ENCODE measurements at places on chromosomes 7 and 10.
A peak's percentile ranks its signal among the peaks of the same experiment; 100 is the strongest.

GRCh38 chr7:74400420-74401136 lies 53.1 kb upstream of the GTF2IRD1 start:
- DNase-seq: no peak

DNA sequence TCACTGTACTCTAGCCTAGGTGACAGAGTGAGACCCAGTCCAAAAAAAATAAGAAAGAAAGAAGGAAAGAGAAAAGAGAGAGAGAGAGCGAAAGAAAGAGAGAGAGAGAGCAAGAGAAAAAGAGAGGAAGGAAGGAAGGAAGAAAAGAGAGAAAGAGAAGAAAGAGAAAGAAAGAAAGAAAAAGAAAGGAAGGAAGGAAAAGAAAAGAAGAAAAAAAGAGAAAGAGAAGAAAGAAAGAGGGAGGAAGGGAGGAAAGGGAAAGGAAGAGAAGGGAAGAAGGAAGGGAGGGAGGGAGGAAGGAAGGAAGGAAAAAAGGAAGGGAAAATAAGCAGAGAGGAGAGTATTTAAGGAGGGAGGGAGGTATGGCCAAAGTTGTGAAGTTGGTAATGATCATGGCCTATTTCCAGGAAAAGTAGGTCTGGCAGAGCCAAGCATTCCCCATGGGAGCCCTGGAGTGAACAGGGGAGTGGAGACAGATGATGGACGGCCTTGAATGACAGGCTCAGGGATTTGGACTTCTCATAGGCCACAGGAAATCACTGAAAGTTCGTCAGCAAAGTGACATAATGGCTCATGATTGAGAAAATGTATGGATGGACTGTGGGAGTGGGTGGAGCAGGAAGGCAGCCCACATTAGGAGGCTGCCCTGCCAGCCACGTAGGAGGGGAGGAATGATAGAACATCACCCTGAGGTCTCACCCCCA lies 44.8 kb upstream of the CUX1 start:
- no peak for DNase-seq

GRCh38 chr10:34760606-34761005 lies 54.5 kb downstream of the PARD3 start:
- peak; percentile 8 for DNase-seq

DNA sequence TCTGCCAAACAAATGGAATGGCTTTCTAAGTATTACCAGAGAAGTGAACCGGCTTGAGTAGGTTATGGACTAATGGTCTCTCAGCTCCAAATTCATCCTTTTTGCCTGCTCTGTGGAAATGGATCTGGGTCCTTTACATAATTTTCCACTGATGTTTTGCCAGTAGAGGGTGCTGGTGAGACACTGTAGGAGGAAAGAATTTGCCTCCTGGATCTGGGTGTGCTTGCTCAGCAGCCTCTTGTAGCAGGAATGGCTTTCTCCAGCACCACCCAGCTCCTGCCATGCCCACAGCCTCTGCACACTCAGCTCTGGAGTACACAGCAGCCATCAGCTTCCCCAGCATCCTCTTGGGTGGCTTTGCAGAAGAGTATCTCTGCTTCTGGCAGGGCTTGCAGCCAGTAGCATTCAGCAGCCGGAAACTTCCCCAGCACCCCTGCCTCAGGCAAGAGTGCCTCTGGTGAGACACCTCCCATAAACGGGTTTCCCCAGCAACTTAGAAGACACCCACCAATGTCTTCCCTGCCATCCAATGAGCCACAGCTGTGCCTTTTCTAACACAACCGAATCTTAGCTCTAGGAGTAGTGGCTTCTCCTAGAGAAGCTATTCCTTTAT lies 235.0 kb upstream of the PLPP4 start:
- peak; percentile 4 for DNase-seq

DNA sequence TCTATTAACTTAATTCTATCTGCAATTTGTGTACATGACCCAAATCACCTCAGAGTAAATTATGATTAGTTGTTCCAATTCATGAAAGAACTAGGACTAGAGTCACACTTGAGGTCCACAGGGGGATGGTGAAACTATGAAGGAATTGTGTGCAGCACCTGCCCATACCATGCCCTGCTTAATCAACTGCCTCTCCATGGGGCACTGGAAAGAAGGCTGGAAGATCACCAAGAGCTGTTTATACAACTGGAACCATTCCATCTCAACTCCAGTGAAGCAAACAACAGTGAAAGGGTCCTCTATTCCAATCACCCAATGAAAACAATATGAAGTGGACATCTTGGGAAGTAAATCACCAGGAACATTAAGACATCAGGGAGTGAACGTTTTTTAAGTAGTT lies 98.7 kb upstream of the SEMA3D start:
- no peak for DNase-seq

GRCh38 chr10:52756295-52756694 lies 16.3 kb downstream of the MBL2 start:
- no peak for DNase-seq

GRCh38 chr7:74584160-74584954 lies 73.2 kb upstream of the GTF2I start:
- no peak for DNase-seq

GRCh38 chr7:12323415-12323814 lies 80.2 kb downstream of the VWDE start:
- DNase-seq: no peak

DNA sequence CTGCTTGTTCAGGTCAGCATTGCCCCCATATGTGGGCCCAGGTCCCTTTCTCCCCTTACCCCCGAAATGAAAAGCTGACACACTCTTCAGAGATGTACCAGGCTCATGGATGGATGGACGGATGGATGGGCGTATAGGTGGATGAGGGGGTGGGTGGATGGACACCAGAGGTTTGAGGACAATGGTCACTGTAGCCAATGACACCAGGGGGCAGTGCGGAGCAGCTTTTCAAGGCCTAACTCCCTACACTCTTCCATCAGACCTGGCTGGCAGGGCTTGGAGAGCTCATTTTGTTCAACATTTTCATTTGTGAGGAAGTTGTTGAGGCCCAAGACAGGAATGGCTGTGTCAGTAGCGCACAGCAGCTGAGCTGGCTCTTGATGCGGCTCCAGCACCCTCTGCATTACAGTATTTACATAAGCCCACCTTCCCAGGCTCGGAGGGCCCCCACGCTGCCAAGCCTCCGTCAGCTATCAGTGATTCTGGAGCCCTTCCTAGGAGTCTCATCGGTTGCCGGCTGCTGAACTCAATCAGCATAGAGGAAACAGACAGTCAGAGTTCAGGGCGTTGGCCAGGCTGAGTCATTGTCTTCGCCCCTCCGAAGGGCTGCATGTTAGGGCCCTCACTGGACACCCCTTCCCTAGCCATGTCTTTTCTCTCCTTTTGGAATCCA lies 11.6 kb upstream of the FFAR4 start:
- no peak for DNase-seq

DNA sequence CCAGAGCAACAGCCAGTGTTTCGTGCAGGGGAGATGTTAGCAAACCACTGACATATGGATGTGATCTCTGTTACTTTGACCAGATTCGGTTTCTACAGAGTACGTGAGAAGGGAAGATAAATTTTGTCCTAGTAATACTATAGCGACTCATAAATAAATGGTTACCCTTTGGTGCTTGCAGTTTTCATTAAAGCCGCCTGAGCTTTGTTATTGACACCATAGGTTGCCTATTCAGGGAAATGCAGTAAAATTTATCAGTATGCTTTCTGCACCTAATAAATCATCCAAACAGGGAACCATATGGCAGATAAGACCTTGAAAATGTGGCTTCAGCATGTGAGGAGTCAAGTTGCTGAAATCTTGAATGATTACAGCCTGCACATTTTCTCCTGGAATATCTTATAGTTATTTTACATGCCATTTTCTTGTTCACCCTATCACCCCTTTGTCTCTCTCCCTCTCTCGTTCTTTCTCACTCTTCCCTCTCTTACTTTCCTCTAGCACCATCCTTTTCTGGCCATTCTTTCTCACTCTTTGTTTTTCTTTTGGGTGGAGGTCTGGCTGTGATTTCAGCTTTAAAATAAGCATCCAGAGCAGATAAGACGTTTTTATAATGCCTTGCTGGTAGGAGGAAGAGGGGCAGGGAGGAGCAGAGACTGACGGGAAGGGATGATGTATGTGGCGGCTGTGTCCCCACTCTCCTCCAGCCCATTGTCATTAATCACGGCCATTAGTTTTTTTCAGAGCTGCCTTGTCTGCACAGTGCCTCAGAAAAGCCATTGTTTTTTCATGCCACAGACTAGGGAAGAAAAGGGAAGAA lies 182.5 kb downstream of the LRMDA start:
- no peak for DNase-seq

GRCh38 chr7:101866328-101866727 lies 48.9 kb downstream of the CUX1 start:
- no peak for DNase-seq

GRCh38 chr7:95925971-95926370 lies 153.6 kb downstream of the DYNC1I1 start:
- DNase-seq: no peak

DNA sequence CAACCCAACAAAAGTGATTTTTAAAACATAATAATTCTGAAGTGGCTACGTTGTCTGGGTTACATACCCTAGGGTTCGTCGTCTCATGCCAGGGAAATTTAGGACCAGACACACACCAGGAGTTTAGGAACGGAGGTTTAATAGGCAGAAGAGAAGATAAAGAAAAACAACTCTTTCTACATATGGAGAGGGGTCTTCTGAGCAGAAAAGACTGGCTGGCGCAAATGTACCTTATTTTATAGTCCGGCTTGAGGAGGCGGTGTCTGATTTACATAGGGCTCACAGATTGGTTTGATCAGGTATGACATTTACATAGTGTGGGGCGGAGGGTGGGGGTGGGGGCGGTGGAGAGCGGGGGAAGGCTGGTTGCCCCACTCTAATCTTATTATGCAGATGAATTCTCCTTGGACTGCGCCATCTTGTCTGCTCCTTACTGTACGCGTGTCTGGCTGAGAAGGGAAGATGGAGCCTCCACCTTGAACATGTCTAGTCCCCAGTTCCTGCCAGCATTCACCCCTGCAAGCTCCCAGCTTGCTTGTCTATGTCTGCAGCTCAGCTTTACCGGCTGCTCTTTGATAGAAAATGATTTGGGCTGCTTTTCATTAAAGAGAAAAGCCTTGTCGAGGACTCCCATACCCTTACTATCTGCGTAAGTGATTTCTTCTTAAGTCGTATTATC lies 98.7 kb downstream of the RALA start:
- DNase-seq: no peak

- no peak for DNase-seq
These were observed 147.6 kb upstream of the CSTF2T start for GRCh38 chr10:51846856-51847506.

- DNase-seq: no peak
These were observed 213.3 kb upstream of the PHYHIPL start for GRCh38 chr10:58963101-58963534.

DNA sequence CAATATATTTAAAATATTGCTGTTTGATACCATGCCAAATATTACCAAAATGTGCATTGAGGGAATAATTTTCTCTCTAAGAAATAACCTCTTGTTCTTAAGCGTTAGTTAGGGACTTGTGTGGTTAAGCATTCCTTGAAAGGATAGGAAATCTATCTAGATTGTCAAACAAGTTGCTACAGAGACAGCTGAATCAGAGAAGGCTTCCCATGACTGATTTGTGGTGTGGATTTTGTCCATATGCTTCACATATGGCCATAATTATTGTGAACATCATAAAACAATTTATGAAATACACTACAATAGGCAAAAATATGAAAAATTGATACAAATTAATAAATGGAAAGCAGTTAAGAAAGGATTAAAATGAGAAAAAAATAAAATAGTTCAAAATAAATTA lies 96.3 kb downstream of the GNAT3 start:
- DNase-seq: no peak

- DNase-seq: no peak
These were observed 142.6 kb downstream of the RNLS start for GRCh38 chr10:88440541-88440940.

GRCh38 chr7:64868499-64868898 lies 34.6 kb upstream of the ZNF273 start:
- DNase-seq: no peak

DNA sequence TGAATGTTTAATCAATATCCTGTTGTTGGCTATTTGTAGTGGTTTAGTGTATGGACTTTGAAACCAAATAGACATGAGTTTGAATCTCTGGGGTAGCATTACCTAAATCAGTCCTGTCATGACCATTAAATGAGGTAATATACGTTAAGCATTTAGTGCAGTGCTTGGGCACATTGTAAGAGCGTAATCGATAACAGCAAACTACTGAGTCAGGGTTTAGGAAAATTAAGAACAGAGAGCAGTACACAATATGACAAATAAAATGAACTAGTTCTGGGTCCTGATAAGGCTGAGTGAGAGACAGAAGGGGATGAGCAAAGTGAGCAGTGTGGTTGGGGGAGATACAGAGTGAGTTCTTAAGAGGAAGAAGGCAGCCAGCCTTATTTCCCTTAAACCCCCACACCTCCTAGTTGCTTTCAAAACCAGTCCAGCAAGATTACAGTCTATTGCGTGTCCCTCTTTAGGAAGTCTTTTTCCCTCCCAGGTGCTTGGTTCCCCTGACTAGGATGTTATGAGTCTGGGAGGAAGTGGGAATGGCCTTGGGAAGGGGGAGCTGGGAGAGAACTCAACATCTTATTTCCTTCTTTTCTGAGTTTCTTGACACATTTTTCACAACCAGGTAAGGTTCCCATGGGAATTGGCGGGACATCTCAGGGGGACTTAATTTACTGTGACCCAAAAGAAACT lies 171.0 kb downstream of the SND1 start:
- no peak for DNase-seq

GRCh38 chr10:97891497-97892167 lies 42.0 kb downstream of the GOLGA7B start:
- DNase-seq: no peak

- DNase-seq: no peak
These were observed 128.4 kb downstream of the RGS10 start for GRCh38 chr10:119414081-119414611.

DNA sequence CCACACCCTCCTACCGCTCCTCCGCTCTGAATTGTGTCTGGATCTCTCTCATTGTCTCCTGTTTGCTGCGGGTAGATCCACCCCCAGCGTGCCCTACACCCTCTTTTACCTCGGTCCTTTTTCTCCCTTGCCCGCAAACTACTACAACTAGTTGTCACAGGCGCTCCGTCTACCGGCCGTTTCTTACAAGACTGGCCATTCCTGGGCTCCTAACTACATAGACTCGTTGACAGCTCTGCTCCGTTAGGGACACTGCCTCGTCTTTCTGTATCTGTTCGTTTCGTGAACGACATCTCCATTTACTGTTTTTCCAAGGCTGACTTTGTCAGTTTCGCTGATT lies 786 bp downstream of the TAF3 start:
- no peak for DNase-seq

- DNase-seq: no peak
These were observed 129.0 kb downstream of the GPAM start for GRCh38 chr10:112054516-112054915.

- no peak for DNase-seq
These were observed 140.8 kb upstream of the FAM20C start for GRCh38 chr7:51456-52068.
